ENCODE measurements at places on chromosomes 12 and 14.

GRCh38 chr12:31796270-31796951, 67.6 kb upstream of the AMN1 start:
- DNase-seq = no peak

DNA sequence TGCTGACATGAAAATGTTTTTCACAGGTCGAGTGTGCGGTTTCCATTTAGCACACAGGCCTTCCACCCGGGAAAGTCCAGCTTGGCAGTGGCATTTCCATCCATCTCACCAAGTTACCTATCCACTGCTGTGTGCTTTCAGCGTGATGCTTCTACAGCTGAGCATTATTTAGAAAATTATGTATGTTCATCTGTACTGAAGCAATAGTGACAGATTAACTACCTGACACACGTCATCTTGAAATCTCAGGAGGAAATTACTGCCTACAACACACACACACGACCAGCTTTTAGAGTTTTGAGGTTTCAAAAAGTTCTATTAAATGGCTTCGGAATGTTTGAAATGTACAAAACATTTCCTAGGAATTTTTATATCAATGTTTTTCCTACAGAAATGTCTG, 39.4 kb downstream of the IFNG-AS1 start:
- DNase-seq = no peak

GRCh38 chr12:27436029-27436428, 10.5 kb upstream of the SMCO2 start:
- DNase-seq = no peak

DNA sequence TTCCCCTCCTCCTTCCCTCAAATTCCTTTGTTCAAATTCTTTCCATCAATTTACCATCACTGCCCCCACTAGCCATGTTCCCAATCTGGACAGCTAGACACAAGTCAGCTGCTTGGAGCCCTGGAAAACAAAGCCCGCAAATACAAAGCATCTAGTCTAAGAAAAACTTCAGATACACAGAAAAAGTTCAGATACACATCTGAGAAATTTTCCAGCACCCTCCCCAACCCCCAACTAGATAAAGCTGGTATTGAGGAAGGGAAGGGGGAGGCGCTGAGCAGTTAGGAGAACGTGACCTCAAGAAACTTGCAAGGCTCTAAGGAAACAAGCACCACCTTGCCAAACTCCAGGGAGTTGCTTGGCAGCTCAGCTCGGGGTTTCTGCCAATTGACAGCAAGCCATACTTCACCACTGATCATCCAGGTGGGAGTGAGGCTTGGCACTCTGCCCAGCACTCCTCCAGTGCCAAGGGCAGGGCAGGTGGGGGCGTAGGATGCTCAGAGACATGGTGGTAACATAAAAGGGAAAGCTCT, 5.1 kb upstream of the CNIH1 start:
- peak; percentile 9 for DNase-seq

DNA sequence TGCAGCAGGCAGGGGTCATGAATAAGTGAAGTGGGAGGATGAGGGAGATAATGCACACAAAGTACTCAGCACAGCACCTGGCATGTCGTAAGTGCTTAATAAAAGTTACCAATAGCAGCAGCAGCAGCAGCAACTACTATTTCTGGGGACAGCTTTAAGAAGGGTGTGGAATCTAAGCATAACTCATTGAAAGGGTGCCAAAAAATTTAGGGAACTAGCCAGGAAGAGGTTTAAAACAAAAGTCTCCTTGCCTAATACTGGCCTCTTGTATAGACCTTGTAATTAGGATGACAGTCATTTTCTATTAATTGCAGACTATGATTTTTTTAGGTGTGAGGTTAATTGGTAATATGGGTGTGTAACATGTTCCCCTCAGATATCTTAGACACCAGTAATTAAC, 179.9 kb downstream of the PTPN11 start:
- no peak for DNase-seq

DNA sequence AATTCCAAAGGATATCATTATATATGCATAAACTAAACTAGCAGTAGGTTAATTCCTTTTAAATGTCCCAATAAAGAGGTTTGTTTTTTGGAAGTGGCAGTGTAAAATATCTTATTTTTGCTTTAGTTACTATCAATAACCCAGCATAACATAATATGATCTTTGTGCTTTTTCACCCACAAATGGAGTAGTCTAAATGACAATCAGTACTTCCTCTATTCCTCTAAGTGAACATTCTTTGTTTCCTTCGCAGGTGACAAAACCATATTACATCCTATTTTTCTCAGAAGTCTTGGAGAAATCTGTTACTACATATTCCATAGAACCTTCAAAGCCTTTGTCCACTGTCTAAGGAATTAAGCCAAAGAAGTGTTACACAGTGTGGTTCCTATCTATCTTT, 62.5 kb downstream of the MED13L start:
- no peak for DNase-seq

DNA sequence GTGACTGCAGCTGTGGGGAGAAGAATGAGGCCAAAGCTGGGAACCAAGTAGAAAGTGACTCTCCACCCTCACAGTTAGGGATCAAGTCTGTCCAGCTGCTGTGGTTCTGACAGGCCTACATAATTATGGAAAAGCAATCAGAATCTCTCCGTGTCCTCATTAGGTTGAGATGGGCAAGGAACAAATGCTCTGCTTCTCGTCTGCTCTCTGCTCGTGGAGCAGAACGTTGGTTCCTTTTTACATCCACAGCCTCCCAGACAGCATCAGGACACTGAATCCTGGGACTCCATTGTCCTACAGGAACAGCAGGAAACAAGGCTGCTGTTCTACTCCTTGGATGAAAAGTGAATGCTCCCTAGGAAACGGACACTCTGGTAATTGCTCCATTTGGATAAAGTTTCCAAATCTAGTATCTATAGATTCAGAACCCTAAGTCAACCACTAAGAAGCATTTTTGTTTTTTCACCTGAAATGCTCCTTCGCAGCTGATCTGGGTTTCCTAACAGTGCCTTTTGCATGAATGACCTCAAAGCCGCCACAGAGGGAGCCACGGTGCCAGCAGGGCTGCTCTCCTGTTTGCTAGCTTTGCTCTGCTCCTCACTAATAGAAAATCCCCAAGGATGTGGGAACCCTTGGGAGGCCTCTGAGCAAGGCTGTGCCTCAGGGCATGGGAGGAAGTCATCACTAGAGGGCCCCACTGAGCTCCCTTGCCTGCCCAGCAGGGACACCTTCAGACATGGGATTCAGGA, 102.0 kb downstream of the EGLN3 start:
- peak; percentile 91 for DNase-seq

DNA sequence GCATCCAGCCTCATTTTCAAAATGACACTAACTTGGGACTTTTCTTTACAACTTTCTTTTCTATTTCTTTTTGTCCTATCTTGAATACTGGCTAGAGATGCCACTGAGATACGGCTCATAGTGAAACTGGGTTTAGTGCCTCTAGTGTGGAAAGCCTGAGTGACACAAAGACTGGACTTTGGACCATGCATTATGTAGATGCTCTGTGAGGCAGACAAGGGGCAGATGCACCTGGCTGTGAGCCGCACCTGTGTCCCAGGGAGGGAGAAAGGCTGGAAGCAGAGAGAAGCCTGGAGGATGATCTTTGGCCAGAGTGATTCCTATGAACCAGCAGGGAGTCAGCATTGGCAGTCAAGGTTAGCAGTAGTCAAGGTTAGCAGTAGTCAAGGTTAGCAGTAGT, 852.3 kb upstream of the TMEM132C start:
- DNase-seq = no peak

GRCh38 chr12:67151886-67152285, 117.3 kb upstream of the CAND1 start:
- DNase-seq = no peak

- DNase-seq = peak; percentile 40
Measured at GRCh38 chr12:96623656-96624217, 134.4 kb downstream of the CFAP54 start.

DNA sequence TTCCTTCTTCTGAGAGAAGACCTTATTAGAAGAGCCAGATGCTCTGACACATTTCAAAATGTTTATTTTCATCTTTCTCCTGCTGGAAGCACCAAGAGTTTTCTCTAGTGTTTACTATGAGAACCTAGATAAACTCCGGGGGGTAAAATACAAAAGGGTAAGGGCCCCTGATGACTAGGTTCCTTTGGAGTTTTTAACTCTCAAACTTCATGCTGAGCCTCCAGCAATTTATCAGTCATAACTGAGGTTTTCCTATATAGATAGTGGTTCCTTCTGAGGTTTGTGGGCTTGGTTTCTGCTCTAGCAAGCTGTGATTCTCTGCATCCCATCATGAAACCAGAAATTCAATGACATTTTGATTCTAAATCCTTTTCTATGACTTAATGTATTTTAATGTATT, 210.9 kb downstream of the LRFN5 start:
- DNase-seq = no peak

DNA sequence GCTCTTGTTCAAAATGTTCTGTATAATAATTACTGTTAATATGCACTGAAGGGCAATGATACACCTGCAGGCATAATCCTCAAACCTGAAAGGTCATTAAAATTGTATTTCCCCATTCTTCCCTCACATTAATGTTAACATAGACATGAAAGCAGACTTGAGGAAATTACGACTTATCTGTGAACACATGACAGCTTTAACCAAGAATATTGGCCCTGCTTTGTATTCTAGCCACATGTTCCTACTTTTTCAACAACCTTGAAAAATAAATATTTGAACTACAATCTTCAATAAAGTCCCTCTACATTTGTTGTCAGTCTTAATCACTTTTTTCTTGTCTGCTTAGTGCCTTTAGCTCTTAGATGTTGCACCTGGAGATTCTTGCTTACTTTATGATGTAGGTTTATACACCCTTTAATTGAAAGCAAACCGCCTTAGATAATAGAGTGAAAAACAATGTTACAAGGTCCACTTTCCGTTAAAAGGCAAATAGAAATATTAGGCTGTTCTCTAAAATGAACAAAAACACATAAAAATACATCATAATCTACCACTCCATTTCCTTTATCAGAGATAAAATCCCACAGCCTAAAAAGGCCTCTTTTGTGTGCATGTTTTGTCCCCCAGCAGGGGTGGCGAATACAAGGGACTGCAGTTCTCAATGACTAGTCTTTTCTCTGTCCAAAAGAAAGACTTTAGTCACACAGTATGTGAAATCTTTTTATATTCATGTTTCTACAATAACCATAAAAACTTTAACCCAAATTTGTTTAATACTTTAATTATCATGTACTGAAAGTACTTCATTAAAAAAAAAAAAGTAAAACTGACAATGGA, 55.9 kb downstream of the ZFC3H1 start:
- no peak for DNase-seq

- no peak for DNase-seq
Measured at GRCh38 chr14:21589317-21589716, 9.4 kb upstream of the OR10G3 start.

DNA sequence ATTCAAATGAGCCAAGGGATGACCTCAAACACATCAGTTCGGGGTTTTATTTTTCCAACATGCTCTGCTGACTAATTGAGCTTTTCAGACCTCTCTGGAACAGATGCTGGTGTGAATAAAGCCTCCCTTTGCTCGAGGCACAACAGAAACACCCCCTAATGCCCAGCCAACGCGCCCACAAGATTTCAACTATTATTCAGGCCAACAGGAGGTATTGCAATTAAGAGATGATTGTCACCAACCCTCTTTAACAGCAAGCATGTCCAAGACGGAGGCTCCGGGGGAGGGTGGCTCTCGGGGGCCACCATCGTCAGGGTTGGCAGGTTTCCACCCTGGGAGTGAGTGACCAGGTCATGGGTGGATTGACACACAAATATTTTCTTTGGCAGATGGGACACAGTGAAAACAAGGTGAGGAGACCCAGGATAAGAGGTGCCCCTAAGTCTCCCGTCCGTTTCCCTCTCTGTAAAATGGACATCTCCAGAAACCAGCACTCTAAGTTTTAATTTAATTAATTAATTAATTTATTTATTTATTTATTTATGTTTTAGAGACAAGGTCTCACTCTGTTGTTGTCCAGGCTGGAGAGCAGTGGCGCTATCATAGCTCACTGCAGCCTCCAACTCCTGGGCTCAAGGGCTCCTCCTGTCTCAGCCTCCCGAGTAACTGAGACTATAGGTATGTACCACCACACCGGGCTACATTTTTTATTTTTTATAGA, 56.1 kb downstream of the MAP1LC3B2 start:
- no peak for DNase-seq

DNA sequence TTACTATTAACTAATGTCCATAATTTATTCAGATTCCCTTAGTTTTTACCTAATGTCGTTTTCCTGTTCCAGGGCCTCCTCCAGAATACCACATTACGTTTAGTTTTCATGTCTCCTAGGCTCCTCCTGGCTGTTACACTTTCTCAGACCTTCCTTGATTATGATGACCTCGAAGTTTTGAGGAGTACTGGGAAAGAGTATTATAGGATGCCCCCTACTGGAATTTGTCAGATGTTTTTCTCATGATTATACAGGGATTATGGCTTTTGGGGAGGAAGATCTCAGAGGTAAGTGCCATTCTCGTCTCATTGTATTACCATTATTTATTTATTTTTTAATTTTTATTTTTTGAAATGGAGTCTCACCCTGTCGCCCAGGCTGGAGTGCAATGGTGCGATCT, 17.7 kb upstream of the C1S start:
- DNase-seq = no peak
